ENCODE measurements at places on chromosomes 1 and 21. TPM values are rescaled to one million over a fixed set of nuclear protein-coding genes. Genes with fewer than 3 reads are reported as not detected.

- no peak for DNase-seq
Measured at GRCh38 chr1:115705085-115705951, 63.2 kb downstream of the CASQ2 start.

Gene KCNJ9
- not detected for polyA plus RNA-seq

DNA sequence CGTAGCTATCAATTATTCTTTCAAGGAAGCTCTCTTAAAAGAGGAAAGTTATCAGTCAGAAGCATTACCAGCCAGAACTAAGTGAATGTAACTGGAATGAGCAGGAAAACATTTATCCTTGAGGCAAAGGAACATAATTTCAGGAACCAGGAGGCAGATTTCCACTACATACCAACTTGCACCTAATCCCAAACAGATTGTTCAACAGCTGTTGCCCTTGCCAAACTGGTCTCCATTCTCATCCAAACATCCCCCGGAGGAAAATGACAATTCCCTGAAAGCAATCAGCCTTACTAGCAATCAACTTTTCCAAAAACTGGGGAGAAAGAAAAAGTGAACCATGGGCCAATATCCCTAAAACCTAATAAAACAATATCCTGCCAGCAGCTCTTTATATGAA is 35.0 kb downstream of the ENAH start:
- no peak for DNase-seq

DNA sequence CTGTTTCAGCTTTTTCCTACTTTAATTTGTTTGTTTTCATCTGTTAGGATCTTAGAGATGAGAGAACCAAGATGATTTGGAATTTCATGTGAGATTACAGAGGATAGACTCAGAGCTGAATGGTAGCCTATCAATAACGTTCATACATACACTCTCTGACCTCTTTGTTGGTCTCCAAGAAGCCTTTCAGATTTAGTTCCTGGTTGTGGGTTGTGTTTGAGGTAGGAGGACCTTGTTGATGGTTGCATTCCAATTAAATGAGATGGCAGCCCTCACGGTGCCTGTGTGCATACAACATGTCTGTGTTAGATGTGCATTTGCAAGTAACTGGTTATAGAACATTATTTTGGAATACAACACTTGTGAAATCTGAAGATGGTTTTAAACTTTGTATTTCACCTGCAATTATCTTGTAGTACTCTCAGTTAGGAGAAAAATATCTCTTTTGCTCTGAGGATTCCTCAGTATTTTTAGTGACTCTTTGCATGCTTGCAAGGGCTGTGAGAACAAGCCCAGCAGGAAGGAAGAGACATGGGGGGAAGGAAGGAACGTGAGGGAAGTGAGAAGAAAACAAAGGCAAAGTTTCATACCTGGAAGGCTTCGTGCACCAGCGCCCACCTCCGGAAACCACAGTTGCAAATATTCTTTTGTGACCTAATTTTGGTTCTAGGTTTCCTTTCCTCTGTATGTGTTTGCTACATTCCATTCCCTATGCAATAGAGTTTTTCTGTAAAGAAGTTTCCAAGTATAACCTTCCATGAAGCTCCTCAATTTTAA is 291.8 kb downstream of the DISC1 start:
- peak; percentile 24 for DNase-seq

Gene CASQ2
- not detected for polyA plus RNA-seq

DNA sequence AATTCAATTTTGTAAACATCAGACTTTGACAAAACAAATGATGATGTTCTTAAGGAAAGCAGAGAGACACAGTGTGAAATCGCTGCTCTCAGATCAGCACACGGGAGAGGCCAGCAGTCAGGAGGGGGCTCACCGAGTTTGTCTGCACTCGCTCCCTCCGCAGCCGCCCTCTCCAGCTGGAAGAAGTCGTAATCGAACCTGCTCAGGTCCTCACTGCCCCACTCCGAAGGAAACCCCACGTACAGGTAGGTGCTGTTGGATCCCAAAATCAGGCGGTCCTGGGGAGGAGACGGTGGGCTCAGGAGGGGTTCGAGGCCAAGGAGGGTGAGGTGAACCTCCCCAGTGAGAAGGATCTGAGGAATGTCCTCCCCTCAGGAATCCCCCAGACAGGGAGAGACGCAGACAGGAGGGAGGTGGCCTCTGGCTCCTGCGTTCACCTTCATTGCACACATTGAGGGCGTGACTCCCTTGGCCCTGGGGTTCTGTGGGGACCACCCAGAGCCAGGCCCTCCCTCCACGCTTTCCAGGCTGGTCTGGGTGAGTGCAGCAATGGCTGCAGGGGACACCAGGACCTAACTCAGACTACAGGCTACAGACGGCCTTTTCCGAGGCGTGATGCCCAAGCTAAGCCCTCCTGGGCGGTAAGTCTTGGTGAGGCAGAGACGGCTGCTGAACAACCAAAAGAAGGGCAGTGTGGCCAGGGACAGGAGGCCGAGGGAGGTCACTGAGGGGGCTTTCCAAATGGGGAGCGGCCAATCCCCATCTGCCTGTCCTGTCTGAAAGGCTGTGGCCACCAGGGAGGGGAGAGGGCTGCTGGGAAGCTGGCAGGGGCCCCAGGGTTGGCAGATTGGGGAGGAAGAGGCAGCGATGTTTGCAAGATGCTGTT is 65.5 kb downstream of the SCCPDH start:
- no peak for DNase-seq

GRCh38 chr1:181541458-181541857 is 58.1 kb downstream of the CACNA1E start:
- DNase-seq, result no peak

GRCh38 chr1:26820784-26821269 is 5.7 kb upstream of the ZDHHC18 start:
- peak; percentile 54 for DNase-seq

- peak; percentile 86 for DNase-seq
Measured at GRCh38 chr1:198620951-198621824, 17.7 kb upstream of the PTPRC start.

DNA sequence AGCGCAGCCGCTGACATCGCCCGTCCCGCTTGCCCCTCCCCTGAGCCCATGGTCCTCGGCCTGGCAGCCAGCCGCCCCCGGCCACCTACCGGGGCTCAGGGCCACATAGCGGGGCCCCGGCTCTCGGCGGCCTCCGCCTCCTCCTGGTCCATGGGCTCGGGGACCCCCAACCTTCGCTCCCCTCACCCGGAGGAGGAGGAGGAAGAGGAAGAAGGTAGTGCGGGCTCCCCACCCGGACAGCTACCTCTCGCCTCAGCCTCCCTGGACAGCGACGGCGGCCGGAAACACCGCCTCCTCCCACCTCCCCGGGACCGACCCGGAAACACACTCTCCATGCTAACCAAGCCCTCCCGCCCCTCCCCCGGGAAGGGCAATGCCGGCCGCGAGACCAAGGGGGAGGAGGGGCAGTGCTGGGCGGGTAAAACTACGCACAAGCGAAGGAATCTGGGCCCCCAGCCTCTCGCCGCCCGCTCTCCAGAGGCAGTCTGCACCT is at the start of gene KIAA0319L:
KIAA0319L (minus strand) TSS at position 286 of the 493 bp plus-strand sequence. CDS start 2,912 bp downstream, outside the sequence.
- no peak for DNase-seq

Gene SH2D2A
- polyA plus RNA-seq, result 84.1 TPM

DNA sequence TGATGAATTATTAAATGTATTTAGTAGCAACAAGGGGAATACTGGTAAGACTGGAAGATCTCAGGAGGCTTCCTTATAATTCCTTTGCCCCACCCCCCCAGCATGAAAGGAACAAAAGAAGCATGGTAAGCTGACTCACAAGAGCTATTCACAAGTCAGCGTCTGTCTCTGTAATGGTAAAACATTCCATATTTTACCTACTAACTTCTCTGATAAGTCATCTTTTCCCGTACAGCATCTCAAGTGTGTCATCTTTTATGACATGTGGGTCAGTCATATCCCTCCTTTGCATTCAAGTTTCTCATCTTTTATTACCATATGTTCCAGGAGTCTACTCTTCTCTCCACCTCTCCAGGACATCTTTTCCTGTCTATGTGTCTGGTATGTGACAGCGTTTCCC is 241.3 kb downstream of the PLA2G4A start:
- no peak for DNase-seq

Gene GNAT2
- polyA plus RNA-seq, result not detected

GRCh38 chr1:19179597-19180264 is 30.3 kb downstream of the UBR4 start:
- DNase-seq, result peak; percentile 43
